NCI-H82 (cell line): ENCODE measurements at places on chromosomes 3 and 15.

GRCh38 chr3:189355481-189356201 lies 183.9 kb downstream of the TPRG1 start:
- DNase-seq = peak; percentile 54

- no peak for DNase-seq
These were observed 102.7 kb upstream of the UMPS start for GRCh38 chr3:124627501-124627908.

DNA sequence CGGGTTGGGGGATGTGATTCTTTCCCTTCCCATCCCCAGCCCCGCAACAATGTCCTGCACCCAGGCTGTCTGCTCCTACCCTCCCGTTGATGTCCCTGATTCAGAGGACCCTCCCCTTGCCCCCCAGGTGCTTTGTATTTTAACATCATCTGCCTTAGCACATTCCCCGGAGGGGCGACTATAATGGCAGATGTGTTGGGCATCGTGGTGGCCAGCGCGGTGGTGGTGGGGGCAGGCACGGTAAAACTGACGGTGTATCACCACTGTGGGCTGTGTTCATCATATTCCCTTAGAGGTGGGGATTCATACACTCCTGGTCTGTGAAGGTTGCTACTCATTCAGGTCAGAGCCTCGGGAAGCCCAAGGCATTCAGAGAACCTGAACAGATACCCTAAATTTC lies 173.0 kb downstream of the ADAMTS17 start:
- DNase-seq = no peak

- DNase-seq = no peak
These were observed 26.8 kb upstream of the RHO start for GRCh38 chr3:129501630-129502029.

DNA sequence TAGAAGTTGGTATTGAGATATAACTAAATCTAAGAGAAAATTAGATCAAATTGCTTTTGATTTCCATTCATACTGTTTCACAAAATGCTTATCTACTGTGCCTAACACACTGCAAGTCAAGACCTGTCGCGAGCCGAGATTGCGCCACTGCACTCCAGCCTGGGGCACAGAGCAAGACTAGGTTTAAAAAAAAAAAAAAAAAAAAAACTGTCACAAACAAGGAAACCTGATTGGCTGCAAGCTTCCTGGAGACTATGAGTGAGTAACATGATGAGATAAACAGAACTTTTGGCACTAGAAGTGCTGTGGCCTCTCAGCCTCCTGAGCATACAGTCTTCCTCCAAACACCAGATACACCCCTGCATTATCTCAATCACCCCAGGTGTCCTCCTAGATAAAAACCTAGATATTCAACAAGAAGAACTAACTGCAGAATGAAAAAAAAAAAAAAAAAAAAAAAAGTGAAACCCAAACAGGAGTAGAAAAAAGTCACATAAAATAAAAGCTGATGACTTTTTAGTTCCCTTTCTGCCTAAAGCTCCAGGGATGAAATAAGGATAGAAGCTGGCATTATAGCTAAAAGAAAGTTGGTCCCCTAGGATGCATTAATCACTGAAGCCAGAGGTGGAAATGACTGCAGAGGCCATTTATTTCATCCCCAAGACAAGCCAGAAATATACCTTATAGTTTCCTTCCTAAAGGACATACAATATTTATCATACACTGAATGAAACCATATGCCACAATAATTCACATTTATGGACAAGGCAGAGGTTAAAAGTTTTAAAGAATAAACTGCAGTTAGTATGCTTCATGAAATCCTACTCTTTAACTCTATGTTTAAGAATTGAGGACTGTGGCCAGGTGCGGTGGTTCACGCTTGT lies 82.4 kb downstream of the P3H2 start:
- DNase-seq = no peak

GRCh38 chr3:46383211-46383950 lies 12.6 kb downstream of the CCR5 start:
- DNase-seq = no peak

- no peak for DNase-seq
These were observed 15.5 kb downstream of the SPTBN5 start for GRCh38 chr15:41878355-41878699.

DNA sequence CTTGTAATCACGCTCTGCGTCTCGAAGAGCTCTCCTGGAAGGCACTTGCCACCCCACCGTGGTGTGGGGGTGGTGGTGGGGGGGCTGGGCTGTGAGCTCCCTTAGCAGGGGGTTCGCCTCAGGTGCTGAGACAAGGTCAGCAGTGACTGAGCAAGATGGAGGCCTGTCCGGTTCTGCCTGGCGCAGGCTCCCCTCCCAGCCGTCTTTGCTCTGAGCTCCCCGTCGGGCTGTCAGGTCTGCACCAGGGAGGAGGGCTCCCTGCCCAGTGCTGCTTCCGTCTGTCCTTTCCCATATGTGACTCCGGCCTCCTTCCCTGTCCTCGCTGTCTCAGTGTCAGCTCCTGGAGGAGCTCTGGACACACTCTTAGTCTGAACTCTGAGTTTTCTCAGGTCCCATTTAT lies 80.0 kb downstream of the PLXNA1 start:
- DNase-seq = no peak

GRCh38 chr3:112687211-112687610 lies 46.3 kb upstream of the CCDC80 start:
- peak; percentile 54 for DNase-seq

- no peak for DNase-seq
These were observed 15.3 kb upstream of the SPG21 start for GRCh38 chr15:65004993-65005392.

GRCh38 chr3:13278783-13279531 lies 141.2 kb downstream of the NUP210 start:
- DNase-seq = no peak

DNA sequence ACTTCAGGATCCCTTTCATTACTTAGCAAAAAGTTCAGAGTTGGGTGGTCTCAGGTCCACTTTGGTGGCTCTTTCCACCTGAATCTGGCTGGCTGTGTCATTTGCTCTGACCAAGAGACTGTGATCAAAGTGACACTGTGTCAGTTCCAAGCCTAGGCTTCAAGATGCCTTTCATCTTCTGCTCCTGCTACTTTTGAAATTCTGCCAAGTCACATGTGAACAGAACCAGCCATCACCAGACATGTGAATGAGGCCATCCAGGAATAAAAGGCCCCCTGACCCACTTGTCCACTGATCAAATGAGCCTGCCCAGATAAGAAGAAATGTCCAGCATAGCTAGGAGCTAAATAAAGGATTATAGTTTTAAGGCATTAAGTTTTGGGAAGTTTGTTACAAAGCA lies 132.2 kb downstream of the OSBPL10 start:
- no peak for DNase-seq

DNA sequence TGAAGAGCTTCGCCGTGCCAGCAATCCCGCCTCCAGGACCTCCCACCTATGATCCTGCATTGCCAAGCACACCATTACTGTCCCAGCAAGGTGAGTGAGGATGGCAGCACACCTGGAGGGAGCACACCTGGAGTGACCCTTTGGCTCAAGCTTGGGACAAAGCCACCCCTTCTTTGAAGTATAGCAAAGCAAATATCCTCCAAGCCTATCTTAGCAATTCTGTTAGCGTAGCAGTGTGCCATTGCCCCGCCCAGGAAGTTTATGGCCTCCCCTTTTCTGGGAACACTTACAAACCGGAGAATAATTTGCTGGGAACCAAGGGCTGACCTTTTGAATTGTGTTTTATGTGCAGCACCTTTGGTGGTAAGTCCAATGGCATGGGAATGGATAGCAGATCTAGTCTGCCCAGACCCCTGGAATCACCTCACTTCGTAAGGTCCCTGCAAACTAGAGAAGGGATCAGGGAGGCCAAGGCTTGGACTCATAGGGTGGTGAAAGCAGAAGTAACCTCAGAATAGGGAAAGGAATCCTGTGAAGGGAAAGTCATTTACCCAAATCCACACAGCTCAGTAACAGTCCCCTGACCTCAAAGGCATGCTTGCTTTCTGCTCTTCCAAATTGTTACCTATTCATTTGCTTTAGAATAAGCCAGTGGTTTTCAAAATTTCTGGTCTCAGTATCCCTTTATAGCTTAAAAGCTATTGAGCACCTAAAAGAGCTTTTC lies 70.1 kb downstream of the HCN4 start:
- DNase-seq = no peak

GRCh38 chr3:161221806-161222600 lies 892 bp downstream of the NMD3 start:
- DNase-seq = peak; percentile 47

DNA sequence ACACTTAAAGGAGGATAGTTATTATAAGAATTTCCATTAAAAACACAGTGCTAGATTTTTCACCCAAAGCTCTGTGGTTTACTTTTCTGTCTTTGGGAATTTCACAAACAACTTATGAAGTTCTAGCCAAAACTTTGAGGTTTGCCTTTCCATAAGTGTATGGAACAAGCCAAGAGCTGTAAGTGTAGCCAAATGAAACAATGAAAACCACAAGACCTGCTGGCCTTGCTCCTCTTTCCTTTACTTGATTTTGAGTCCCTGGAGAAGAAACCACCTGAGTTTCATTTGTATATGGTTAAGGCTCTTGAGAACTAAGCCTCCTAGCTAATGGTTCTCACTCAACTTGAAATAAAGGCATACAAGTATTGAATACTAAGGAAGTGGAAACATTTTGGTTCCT lies 365.3 kb upstream of the EPHA3 start:
- DNase-seq = no peak

- DNase-seq = no peak
These were observed 84.9 kb downstream of the TRIM42 start for GRCh38 chr3:140762746-140763145.

- DNase-seq = no peak
These were observed 32.9 kb downstream of the ZBTB11 start for GRCh38 chr3:101643861-101644613.

DNA sequence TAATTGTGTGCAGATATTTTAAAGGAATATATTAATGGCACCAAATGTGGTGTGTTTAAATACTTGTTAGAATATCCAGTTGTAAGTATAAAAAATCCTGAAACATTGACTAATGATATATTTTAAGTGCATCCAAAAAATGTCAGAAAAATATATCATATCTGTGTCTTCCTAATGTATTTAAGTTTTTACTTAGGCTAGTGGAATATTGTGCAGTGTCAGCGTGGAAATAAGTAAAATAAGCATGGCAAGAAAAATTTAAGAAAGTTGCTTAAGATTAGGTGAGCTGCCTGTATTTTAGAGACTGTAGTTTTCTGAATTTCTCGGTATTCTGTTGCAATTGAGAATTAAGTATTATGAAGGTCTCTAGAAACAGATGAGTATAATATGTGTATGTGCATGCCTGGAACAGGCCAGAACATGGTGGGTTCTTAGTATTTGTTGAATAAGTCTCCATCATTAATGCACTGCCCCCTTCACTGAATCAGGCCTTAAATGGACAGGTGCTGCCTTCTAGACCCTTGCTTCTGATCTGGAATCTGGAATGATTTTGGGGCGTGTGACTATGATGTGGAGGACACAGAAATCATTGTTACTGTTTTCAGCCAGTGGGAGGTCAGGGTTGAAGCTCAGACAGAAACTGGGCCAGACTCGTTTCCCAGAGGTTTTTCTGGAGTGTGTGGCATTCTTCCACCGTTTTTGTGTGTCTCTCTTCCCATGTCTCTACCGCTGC lies 86.1 kb downstream of the TRAK1 start:
- no peak for DNase-seq

DNA sequence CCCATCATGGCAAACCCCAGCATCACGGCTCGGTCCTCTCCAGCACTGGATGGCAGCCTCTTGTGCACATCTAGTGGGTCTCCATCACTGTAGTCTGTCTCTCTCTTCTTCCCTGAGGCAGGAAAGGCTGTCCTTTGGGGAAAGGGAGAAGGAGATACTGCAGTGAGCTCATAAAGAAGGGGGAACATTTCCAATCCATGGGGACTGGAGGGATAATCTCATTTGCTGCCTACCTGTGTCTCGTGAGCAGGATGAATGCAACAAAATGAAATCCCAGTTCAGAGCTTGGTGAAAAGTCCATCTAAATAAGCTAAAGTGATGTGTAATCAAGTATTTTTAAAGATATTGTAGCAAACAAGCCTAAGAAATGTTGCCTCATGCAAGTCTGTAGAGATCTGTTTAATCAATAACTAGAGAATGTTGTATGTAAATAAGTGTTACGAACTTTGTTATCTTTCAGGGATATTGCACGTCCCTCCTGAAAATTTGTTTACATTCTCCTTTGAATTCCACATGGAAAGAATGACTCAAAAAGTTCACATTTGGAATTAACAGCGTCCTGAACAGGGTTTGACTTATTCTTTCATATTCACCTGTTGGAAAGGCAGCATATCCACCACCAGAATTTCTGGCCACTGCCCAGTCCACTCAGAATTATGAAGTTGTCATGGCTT lies at the start of gene KCNMB3:
Gene KCNMB3, minus strand, starts transcription at position 312 of the 674 bp plus-strand sequence. Its CDS starts 124 bp downstream, at position 188.
- DNase-seq = no peak

GRCh38 chr15:39300451-39301153 lies 280.3 kb upstream of the THBS1 start:
- no peak for DNase-seq

DNA sequence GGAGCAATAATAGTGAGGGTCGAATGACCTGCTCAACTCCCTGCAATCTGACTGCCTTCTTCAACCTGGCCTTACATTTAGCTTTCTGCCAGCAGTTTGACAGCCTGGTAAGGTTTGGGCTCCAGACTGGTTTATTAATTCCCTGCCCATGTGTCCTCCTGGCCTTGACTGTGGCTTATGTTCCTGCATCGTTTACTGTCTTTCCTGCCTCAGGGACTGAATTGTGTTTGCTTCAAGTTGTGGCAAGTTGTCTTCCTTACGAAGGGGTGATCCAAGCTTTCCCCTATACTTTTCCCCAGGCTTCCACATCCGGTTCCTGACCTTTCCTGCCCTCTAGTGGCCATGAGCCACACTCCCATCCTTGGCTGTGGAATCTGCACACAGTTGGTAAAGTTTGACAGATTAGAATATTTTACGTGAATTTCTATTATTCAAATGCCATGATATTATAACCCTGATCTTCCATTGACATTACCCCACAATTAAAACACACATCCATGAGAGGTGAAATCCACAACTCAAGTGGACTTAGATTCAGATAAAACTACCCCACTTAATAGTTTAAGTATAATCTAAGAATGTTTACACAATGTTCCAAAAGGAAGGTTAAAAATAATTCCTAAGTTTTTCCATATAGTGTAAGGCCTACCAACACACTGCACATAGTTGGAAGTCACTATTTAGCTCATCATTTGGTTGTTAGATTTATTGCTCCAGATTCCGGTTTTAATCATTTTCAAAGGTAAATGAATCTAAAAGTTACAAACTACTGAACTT lies 95.7 kb downstream of the NEDD4 start:
- peak; percentile 80 for DNase-seq

DNA sequence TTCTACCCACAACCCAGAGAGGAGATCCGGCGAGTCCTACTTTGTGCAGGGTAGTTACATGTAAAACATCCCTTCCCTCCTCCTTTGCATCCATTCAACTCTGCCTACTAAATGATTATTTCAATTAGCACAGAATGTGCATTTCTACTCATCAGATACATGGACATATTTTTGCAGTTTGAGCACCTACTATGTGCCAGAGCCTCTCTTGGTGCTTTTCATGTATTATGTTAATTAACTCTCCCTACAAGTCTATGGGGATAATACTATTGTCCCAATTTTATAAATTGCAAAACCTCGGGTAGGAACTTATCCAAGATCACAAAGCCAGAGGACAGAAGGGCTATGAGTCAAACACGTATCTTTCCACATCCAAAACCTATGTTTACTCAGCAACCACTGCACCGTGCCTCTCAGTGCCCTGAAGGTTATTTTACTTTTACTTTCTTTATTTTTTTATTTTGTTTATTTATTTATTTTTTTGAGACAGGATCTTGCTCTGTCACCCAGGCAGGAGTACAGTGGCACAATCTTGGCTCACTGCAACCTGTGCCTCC lies 432.8 kb downstream of the MAGI1 start:
- DNase-seq = no peak

- peak; percentile 76 for DNase-seq
These were observed 54.7 kb downstream of the ST8SIA2 start for GRCh38 chr15:92448370-92448769.

GRCh38 chr15:45129651-45130129 lies at the start of the genes DUOX1 and DUOXA1:
Gene DUOX1 (plus strand): TSS chr15:45129994. CDS start chr15:45131967, 1,973 bp downstream.
Gene DUOXA1 (minus strand): TSS chr15:45129879. CDS start chr15:45123014, 6,865 bp downstream.
- DNase-seq = peak; percentile 38
